ENCODE measurements at places on chromosomes 16 and 17.

- no peak for DNase-seq
These were observed 17.2 kb upstream of the RABEP1 start for GRCh38 chr17:5264893-5265292.

GRCh38 chr17:35668802-35669201 is 62.6 kb upstream of the RASL10B start:
- no peak for DNase-seq

- DNase-seq: no peak
These were observed 441.6 kb upstream of the HSBP1 start for GRCh38 chr16:83366228-83366627.

DNA sequence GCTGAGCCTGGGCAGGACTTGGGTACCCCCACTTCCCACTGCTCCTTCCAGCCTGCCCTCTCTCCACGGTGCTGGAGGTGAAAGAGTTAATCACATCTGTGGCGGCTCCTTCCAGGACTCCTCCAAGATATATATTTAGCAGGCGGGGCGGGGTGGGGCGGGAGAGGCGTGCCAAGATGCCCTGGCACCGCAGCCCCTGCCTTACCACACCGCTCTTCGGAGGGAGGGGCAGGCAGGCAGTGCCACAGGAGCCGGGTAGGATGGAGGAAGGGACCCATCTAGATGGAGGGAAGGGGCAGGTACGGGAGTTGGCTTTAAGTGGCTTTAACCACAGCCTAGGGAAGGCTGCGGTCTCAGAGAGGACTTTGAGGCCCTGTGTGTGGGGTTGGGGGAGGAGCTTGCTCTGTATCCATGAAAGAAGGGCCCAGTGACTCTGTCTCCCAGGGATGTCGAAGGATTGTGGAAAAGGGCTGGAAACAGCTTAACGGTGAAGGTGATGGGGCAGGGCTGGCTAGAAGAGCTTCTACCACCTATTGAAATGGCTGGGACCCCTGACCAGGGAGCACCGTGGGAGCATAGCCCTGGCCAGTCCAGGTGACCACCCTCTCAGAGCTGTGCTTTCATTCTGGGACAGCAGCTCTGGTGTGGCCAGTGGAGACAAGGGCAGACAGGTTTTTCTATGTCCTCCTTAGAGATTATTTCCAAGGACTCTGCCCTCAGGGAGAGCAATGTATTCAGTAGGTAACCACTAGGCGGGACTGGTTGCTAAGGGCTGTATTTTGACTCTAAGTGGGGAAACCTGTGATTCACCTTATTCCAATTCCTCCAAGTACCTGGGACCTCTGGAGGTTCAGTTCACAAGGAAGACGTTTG is 13.0 kb downstream of the GPR142 start:
- DNase-seq: peak; percentile 56

GRCh38 chr16:81755915-81756614 is 23.0 kb upstream of the PLCG2 start:
- no peak for DNase-seq

- DNase-seq: peak; percentile 22
These were observed 24.5 kb downstream of the UNK start for GRCh38 chr17:75808905-75809621.

GRCh38 chr16:67943619-67944504 is at the start of gene LCAT:
TSS of gene LCAT (minus strand) at chr16:67944120. CDS start at chr16:67944101, 19 bp downstream.
- DNase-seq: no peak

- no peak for DNase-seq
These were observed 931 bp upstream of the CPHXL start for GRCh38 chr16:75727221-75727620.

GRCh38 chr17:20284022-20284421 is 183.3 kb downstream of the LGALS9B start:
- peak; percentile 43 for DNase-seq

DNA sequence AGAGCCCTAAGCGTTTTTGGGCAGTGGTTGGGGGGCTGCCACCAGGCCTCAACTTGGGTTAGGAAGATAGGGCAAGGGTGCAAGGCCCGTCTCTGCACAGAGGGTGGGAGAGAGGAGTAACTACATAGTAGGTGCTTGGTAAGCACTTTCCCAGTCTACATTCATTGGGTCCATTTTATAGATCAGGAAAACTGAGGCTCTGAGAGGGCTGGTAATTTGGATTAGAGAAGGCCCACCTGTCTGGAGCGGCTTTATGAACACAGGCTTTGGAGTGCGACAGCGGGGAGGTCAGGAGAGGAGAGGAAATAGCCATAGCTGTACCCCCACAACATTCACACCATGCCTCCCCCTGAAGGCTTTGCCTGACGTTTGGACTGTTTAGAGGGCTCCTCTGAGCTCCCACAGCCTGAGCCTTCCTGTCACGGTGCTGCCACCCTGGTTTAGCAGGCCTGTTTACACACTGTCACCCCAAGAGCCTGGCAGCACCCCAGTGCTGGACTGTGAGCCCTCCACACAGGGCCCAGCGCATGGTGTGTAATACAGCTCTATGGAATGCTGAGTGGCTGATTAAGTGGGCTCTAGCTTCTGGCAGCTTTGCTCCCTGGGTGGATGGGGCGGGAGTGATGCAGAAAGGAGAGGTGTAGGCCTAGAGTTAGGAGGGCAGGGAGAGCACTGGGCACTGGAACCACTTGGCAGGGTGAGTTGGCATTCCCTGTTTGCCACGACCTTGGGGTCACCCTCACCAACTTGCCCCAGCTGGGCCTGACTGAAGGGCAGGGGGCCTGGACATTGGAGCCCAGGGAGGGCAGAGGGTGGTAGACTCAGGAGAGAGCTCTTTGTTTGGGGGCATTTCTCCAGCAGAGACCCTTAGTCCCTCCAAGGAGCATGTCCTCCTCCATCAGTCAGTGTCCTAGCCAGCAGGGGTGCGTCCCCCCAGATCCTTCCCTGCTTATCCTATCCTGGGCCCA is 73.7 kb downstream of the RAI1 start:
- no peak for DNase-seq

GRCh38 chr17:9977180-9977575 is 72.1 kb upstream of the RCVRN start:
- DNase-seq: no peak

DNA sequence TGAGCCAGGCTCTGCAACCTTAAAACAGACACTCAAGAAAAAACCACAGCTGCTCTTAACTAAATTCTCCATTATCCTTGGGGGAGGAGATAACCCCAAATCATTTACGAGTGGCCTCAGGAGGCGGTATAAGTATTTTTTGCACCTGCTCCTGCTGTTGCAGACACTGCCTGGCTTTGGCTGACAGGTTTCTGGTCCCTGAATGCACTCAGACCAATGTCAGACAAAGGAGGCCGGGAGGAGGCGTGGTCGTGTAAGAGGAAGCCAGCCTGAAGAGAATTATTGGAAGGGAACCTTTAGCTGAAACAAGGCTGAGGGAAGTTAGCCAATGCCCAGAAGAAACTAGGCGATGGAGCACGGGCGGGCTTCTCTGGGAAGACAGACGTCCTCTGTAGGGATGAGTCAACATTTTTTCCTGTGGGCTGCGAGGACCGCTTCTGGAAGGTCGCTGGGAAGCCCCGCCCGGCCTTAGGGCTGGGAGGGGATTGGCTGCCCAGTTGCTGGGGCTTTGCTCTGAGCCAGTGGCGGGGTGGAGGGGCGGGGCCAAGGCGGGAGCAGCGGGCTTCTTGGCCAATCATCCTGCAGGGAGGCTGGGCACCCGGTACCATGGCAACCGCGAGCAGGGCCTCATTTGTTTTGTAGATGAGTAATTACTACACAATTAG is 82.3 kb downstream of the CCDC182 start:
- peak; percentile 99 for DNase-seq

DNA sequence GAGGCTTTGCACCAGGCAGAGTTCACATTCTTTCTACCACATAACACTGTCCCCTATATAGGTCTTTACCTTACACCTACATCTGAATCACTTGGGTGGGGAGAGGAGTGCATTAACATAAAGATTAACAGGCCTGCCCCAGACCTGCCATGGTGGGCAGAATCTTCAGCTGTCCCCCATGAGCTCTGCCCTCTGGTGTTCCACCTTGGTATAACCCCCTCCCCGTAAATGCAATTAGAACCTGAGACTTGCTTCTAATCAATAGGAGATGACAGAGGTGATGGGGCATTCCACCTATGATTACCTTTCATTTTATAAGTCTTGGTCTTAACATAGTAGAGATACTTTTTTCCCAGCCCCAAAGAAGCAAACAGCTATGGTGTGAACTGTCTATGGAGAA is 20.4 kb upstream of the GRIN2A start:
- no peak for DNase-seq

- DNase-seq: peak; percentile 43
These were observed 114.0 kb downstream of the CMIP start for GRCh38 chr16:81558444-81559175.

DNA sequence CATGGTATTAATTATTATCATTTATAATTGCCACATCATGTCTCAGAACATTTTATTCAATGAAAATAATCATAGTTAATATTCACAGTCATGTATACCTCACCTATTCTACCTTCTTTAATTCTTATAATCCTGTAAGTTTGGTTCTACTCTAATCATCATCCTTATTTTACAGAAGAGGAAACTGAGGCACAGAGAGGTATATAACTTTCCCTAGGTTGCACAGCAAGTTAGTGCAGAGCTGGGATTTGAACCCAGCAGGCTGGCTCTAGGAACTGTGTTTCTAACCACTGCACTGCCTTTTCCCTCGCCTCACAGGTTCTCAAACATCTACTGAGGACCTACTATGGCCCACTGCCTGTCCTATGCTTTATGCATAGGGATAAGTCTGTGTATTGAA is 32.7 kb downstream of the WSB1 start:
- no peak for DNase-seq

DNA sequence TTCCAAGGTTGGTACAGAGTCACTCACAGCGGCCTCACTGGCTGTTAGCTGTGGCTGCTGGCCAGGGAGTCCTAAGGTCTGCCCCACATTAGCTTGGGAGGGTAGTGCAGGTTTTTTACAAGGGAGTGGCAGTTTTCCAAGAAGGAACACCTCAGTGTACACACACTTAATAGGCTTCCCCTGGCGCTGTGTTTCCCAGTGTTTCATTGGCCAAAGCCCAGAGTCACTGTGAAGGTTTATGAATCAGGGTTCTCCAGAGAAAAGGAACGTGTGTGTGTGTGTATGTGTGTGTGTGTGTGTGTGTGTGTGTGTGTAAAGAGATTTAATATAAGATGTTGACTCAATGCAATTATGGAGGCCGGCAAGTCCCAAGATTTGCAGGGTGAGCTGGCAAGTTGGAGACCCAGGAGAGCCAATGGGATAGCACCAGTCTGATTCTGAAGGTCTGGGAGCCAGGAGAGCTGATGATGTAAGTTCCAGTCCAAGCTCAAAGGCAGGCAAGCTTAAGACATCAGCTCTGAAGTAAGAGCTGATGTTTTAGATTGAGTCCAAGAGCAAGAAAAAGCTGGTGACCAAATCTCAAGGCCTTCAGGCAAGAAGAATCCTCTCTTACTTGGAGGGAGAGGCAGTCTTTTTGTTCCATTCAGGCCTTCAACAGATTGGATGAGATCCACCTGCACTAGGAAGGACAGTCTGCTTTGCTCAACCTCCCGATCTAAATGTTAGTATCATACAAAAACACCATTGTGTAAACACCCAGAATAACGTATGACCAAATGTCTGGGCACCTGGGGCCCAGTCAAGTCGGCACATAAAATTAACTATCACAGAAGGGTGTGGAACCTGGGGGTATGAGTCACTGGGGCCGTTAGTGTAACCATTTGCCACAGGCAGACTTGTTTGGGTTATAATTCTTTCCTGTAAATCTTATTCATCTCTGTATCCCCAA is 206.8 kb downstream of the PRKCA start:
- peak; percentile 93 for DNase-seq

DNA sequence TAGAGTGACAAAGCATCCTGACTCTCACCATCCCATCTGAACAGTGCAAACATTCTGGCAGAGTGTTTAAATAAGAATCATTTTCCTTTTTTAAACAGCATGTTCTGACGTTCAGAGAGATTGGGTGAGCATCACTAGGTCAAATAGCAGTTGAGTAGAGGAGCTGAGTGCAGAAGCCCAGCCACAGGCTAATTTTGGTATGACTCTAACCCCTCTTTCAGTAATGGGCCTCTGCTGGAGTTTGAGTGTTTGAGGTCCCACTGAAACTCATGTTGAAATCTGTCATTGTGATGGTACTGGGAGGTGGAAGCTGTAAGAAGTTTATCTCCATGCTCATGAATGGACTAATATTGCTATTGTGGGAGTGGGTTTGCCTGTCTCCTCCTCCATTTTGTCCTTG is 194.4 kb downstream of the SALL1 start:
- no peak for DNase-seq

DNA sequence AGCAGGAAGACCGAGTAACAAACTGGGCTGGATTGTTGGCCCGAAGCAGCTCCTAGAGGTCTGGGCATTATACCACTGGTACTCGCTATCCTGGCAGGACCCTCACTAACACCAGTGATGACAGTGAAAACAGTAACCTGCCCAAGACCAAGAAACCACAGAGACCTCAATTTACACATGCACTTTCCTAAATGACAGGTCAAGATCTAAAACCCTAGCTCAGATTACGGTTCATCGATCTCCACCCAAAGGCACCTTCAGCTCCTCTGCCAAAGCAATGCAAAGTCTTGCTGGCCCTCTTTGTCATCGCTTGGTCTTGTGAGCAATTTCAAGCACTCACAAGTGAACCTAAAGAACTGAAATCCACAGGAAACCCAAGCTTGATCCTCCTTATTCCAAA is 1.5 kb downstream of the PIP4K2B start:
- DNase-seq: no peak

- no peak for DNase-seq
These were observed 59.7 kb downstream of the SHISA6 start for GRCh38 chr17:11300738-11301137.

GRCh38 chr17:74513987-74514631 is 17.2 kb downstream of the CD300LB start:
- peak; percentile 24 for DNase-seq

DNA sequence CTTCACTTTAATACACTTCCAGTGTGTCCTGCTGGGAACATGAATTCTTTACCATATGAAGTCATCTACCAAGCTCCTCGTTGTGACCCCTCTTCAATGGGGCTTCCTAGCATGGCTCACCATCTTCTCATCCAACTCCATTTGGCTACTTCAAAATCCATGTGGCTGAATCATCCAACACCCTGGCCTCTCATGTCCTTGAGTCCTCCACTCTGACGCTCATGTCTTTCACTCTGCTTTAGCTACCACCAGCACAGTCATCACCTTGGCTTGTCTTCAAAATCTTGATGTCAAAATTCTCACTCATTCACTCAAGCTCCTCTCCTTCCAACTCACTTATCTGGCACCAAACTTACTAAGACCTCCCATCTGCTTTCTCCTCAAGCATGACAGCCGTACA is 35.8 kb downstream of the AMFR start:
- DNase-seq: peak; percentile 95

GRCh38 chr17:63624531-63624880 is 2.3 kb downstream of the MAP3K3 start:
- DNase-seq: no peak

GRCh38 chr17:59512844-59513385 is 52.5 kb upstream of the DHX40 start:
- DNase-seq: no peak

- no peak for DNase-seq
These were observed 15.2 kb upstream of the PLD6 start for GRCh38 chr17:17221329-17221728.
